A549 treated with CpdA at 1 μM for 4 hours (cell line): ENCODE measurements at places on chromosomes 5 and 9. TPM values are rescaled to one million over a fixed set of nuclear protein-coding genes. Genes with fewer than 3 reads are reported as not detected.

GLRA1 gene
- not detected in 5 replicates for total RNA-seq

DDX4 gene
- 0.02 TPM in 1 of 5 replicates, not detected in the others for total RNA-seq

ADCY2 gene
- total RNA-seq: not detected in 5 replicates

CDH9 gene
- not detected in 5 replicates for total RNA-seq

ANKRD18A gene
- total RNA-seq: 6.6 to 15.7 TPM (median 10.5 TPM) in 5 replicates

FASTKD3 gene
- total RNA-seq: 12.6 to 15.7 TPM (median 14.0 TPM) in 5 replicates

HTR1A gene
- not detected in 5 replicates for total RNA-seq

CNTNAP3 gene
- total RNA-seq: 8.7 to 12.3 TPM (median 10.4 TPM) in 5 replicates

COL27A1 gene
- 11.1 to 17.7 TPM (median 13.5 TPM) in 5 replicates for total RNA-seq

NUTM2G gene
- total RNA-seq: not detected in 5 replicates

MYOT gene
- total RNA-seq: not detected in 5 replicates

OR2S2 gene
- total RNA-seq: not detected in 5 replicates

BTNL9 gene
- 0.64 to 1.5 TPM (median 1.1 TPM) in 5 replicates for total RNA-seq

IRX2 gene
- 1.2 to 2.2 TPM (median 1.3 TPM) in 5 replicates for total RNA-seq

SPATA31E1 gene
- 0.01 to 0.03 TPM in 2 of 5 replicates, not detected in the others for total RNA-seq

PCDHGA4 gene
- total RNA-seq: 0.08 to 0.20 TPM (median 0.10 TPM) in 5 replicates
